NCI-H345 (cell line): ENCODE measurements at places on chromosomes 13 and 19.

DNA sequence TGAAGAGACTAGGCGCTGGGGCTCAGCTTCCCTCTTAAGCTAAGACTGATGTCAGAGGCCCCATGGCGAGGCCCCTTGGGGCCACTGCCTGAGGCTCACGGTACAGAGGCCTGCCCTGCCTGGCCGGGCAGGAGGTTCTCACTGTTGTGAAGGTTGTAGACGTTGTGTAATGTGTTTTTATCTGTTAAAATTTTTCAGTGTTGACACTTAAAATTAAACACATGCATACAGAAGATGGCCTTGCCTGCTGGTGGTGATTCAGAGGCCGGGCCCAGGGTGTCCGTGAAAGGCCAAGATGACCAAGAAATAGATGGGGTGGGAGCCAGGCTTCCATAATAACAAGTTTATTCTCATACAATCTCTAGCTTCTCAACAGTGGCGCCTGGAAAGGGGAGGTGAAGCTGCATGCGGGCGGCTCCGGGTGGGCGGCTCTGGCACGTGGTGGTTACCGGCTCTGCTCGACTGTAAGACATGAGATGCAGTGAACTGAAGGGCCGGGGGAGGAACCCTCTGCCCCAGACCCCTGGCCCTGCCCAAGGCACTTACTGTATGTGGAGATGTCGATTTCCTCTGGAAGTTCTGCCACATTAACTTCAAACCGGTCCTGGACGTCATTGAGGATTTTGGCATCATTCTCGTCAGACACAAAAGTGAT is 10.5 kb downstream of the DDX39A start:
- DNase-seq = no peak

DNA sequence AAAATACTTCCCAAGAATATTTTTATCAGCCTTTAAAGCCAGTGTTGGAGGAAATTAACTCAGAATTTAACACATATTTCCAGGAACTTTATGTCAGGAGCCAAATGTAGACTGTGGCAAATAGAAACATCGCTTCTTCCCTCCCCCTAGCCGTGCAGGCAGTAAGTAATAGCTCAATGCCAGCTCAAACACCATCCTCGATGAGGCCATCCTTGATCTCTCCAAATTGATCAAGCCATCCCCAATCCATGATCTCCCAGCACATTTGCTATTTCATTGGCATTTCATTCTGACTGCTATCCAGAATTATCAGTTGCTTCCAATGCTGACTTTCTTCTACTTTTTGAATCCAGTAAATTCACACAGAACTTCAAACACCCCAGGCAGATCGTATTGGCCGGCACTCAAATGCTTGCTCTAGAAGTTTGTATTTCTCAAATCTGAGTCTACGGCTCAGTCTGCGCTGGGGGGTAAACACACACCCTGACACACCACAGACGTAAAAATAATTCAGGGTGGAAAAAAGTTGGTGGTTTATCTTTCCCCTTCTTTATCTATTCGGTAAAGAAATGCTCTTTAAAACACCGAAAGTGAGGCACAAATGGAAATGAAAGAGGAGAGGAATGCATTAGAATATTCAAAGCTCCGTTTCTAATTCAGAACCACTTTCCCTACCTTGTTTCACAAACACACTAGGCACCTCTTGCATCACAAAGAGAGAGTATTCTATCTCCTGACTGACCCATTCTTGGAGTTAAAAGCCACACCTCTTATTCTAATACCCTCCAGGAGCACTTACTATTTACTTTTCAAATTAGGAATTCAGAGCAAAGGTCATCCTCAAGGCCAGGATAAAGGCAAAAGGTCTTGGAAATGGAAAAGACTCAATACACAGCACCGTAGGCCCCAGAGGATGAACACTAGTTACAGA is 991 bp downstream of the OBI1 start:
- DNase-seq = no peak

GRCh38 chr13:37919329-37919880 is 49.8 kb upstream of the TRPC4 start:
- no peak for DNase-seq

DNA sequence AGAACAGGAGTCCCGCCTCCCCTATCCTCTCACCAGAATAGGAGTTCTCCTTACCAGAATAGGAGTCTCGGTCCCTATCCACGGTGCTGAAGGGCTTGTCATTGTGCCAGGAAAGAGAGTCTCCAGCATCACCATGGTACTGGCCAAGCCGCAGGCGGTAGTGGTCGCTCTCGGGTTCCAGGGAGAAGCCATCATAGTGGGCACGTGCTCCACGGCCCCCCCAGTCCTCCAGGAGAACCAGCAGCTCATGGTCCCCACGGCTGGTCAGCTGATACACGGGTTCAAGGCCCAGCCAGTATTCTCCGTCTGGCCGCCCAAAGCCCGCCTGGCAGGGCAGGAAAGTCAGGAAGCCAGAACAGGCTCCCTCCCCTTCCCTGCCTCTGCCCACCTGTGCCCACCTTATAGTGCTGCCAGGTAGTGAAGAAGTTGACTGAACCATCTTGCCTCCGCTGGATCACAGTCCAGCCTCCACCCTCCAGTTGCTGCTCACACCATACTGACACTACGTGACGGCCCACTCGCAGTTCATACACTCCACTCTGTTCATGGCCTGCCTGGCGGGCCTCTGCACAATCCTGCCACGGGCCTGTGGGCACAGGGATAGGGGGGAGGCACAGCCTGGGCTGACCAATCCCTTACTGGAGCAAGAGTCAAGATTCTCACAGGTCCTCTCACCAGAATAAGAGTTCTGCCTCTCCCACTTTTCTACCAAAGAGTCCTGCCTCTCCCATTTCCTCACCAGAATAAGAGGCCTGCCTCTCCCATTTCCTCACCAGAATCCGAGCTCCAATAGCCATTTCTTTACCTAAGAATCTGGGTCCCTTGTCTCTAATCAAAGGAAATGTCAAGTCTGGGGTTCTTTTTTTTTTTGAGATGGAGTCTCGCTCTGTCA is 7.4 kb downstream of the SHFL start:
- DNase-seq = no peak

DNA sequence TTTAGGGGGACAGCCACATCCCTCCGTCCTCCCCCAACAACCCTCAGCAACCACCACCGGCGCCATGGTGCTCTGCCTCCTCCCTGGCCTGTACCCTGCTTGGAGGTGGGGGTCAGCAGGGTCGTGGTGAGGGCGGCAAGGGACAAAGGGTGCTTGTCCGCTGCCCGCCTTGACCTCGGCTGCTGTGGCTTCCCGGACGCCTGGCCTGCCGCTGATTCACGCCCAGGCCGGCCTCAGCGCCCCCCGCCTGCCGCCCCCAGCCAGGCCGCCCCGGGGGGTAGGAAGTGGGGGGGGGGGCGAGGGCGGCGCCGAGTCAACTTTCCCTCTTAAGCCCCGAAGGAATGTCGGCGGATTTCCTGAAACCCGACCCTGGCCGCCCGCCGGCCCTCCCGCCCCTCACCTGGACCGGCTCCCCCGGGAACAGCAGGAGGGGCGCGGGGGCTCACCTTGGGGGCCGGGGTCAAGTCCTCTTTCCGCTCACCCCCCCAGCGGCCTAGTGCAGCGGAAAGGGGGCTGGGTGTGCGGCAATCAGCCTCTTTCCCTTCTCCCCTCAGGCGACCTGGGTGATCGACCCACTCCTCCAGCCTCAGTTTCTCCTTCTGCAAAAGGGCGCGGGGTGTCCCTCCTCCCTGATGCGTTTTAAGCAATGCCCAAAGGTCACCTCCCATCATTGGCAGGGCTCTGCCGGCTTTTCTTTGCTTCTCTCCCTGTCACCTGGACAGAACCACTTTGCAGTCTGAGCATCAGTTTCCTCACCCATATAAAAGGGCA is 1.9 kb upstream of the TMEM59L start:
- no peak for DNase-seq

- no peak for DNase-seq
These were observed 9.9 kb upstream of the SPART start for GRCh38 chr13:36356058-36356457.

- DNase-seq = no peak
These were observed 52.8 kb downstream of the MYO9B start for GRCh38 chr19:17128403-17128802.

- no peak for DNase-seq
These were observed 183.3 kb downstream of the KCNRG start for GRCh38 chr13:50198508-50198907.

DNA sequence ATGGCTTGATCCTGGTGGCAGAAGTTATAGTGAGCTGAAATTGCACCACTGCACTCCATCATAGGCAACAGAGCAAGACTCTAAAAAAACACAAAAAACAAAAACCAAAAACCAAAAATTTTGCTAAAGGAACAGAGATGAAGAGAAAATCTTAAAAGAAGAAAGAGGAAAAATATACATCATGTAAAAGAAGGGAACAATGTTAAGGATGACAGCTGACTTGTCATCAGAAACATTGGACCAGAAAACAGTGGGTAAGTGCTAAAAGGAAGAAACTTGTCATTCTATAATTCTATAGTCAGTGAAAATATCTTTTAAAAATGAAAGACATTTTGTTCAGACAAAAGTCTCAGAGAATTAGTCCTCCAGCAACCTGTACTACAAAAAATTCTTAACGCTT is 93.8 kb downstream of the WASF3 start:
- no peak for DNase-seq

DNA sequence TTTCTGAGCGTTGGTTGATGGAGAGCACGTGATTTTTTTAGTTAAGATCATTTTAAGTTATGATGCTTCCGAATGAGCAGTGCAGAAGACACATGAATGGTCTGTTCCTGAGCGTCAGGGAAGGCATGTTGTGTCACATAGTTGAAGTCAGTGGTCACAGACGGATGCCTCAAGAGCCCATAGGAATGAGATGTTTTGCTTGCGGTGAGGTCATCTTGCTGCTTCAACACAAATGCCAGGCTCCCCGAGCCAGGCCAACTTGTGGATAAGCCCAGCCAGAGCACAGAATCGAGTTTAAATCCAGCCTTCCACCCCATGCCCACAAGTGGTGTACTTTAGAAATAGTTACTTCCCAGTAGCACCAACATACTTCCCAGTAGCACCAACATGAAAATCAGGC is 5.4 kb downstream of the UPF3A start:
- DNase-seq = no peak

DNA sequence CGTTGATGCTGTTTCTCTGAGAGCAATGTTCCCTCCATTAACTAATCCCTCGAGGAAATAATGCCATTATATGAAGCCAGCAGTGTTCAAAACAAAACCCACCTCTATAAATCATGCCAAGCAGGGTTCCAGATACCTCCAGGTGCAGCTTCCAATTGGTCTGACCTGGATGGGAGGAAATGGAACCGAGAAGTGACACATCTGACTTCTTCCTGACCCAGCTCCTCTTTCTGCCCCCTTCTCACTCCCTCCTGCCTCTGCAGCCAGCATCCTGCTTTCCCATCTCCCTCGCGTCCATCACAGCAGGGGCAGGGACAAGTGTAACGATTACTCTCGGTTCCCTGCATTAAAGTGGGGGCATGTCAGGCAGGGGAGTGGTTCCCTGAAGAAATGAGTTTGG is 37.5 kb downstream of the HSPH1 start:
- DNase-seq = no peak

GRCh38 chr19:7928741-7929701 is 3.1 kb upstream of the CTXN1 start:
- no peak for DNase-seq

DNA sequence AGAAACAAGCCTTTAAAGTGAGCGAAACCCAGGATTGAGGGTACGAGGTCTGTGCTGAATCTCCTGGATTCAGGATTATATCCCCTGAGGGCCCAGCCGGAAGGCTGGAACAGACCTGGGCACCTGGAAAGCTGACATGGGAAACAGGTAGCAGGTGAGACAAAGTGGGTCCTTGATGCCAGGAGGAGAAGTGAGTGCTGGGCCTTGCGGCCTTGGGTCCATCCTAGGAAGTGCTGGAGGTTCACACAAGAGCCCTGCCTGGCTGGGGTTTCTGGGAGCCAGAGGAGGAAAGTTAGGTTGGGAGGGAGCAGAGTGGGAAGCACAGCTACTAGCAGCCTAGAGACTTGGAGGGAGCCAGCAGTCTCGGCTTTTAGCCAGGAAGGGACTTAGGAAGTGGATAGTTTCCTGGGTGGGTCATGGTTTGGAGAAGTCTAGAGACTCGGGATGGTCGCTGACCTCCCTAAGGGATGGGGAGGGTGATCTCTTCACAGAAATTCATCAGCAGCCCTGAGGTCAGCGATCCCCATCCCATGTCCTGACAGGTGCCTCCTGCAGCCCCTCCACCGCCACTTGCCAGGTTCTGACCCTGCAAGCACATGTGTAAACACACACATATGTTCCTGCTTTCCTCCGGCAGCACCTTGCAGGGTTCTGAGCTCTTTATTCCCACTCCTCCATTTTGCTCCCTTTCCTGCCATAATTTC is 29.4 kb upstream of the ZNF492 start:
- DNase-seq = no peak

DNA sequence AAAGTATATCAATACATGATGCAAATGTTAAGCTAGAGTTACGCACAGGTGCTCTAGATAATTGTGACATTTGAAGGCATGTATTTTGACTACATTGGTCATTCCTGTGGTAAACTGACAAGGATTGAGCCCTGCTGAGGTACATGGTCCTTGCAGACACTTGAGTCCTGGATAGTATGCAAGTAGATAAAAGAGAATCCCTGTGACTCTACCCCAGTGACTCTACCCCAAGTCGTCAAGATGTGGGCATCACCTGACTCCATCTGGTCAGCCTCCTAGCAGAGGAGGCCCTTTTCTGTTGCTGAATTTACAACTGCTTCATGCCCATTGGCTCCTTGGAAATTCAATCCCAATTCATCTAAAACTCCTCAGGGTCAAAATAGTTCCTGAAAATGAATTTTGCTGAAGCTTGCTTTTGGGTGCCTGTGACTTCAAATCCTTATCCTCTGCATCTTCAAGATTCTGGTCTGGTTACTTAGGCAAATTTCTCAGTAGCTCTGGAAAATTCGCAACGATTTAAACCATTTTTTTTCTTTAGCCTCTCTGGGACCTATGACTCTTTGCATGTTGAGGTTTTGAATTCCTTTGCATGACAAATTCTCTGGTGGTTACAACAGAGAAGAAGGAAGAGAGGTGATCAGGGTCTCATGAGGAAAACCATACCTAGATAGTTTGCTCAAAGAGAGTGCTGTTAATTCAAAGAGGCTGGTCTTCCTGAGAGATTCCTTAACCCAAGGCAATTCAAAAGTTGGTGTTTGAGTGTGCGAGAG is 422.1 kb downstream of the FGF9 start:
- no peak for DNase-seq

- no peak for DNase-seq
These were observed 43.5 kb downstream of the LRCH1 start for GRCh38 chr13:46596466-46596865.

GRCh38 chr13:72180253-72180952 is 313.4 kb upstream of the DACH1 start:
- no peak for DNase-seq

GRCh38 chr13:100542826-100543156 is 45.8 kb downstream of the GGACT start:
- DNase-seq = no peak

DNA sequence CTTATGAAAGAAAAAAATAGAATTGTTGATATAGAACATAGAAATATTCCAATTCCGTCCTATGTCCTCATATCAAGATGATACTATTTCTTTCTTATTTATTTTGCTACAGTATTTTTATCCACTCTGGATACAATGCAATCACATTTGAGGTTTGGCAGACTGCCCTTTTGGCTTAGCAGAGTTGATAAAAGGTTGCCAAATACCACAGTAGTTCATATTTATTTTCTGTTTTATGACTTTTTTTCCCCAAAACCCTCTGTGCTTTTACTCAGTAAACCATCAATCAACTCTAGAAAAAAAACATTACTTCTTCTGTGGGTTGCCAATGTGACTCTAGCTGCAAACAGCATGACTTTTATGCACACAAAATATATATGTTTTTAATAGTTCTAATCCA is 424.5 kb downstream of the PCDH9 start:
- DNase-seq = no peak

- DNase-seq = no peak
These were observed 669.2 kb downstream of the DIAPH3 start for GRCh38 chr13:59494560-59494970.

GRCh38 chr19:34104096-34104495 is 68.2 kb upstream of the LSM14A start:
- no peak for DNase-seq
